ENCODE measurements at places on chromosomes 7 and 10. TPM values are rescaled to one million over a fixed set of nuclear protein-coding genes. Genes with fewer than 3 reads are reported as not detected.

- DNase-seq, result no peak
Observed at GRCh38 chr7:124940306-124940705, 10.7 kb upstream of the POT1 start.

Gene PRPS1L1
- polyA plus RNA-seq, result not detected

- no peak for DNase-seq
Observed at GRCh38 chr7:158494162-158494586, 93.4 kb downstream of the PTPRN2 start.

DNA sequence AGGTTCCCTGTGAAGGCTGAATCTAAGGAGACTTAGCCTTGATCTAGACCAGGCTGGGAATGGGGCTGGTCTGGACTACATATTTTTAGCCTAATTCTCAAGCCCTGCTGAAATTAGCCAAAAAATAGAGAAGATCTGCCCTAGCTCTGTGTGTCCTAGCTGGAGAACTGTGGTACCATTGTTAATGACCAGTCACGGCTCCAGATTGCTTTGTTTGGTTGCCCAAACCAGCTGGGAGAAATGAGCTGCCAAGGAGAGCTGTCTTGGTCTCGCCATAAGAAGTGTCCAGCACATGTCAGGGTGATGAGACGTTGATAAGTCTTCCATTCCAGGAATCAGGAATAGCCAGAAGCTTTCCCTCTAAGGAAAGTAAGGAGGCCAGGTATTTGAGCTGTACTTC lies 20.7 kb downstream of the GBX1 start:
- DNase-seq, result no peak

- no peak for DNase-seq
Observed at GRCh38 chr10:71203716-71204115, 8.7 kb upstream of the UNC5B start.

DNA sequence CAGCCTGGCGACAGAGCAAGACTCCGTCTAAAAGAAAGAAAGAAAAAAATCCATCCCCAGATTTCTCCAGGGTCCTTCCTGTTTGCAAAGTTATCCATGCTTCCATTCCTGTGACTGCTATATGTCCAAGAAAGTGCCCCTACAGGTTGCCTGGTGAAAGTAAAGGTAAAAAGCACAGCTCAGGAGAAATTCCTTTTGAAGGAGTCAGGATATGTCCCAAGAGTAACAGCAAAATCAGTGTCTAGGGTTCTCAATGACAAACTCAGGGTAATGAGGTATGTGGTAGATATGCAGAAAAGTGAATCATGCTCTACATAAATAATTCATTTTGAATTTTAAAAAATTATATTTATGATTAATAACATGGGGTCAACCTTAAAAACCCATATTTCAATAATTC lies 91.5 kb downstream of the CTTNBP2 start:
- DNase-seq, result no peak

- DNase-seq, result no peak
Observed at GRCh38 chr7:121797657-121798452, 75.1 kb upstream of the PTPRZ1 start.

GRCh38 chr7:28573651-28574301 lies 161.5 kb downstream of the CREB5 start:
- no peak for DNase-seq

DNA sequence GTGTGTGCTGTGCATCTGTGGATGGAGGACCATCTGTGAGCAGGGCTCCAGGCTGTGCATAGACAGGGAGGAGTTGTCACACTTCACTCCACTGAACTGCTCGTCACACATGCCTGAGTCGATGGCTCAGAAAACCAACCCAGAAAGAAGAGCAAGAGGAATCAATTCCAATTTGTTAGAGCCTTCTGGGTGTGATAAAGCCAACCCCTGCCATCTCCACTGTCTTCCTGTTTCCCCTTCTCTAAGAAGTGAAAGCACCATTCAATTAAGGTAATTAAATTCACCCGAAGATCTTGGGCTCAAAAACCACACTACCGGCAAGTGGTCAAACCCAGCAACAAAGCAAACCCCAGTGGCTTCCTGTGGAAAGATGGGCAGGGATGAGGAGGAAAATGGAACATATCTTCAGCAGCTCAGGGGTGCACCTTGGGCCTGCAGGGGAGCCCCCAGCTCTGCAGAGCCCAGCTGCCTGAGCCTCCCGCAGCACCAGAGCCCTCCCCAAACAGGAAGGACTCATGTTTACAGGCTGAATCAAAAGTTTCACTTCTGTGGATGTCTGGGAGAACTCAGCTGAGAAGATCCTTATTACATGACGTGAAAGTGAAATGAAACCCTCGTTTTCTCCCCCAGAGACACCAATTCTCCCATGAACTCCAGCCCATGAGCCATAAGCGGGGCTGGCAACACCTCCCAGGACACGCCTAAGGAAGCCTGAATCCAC lies 10.9 kb downstream of the C10orf71 start:
- no peak for DNase-seq

DNA sequence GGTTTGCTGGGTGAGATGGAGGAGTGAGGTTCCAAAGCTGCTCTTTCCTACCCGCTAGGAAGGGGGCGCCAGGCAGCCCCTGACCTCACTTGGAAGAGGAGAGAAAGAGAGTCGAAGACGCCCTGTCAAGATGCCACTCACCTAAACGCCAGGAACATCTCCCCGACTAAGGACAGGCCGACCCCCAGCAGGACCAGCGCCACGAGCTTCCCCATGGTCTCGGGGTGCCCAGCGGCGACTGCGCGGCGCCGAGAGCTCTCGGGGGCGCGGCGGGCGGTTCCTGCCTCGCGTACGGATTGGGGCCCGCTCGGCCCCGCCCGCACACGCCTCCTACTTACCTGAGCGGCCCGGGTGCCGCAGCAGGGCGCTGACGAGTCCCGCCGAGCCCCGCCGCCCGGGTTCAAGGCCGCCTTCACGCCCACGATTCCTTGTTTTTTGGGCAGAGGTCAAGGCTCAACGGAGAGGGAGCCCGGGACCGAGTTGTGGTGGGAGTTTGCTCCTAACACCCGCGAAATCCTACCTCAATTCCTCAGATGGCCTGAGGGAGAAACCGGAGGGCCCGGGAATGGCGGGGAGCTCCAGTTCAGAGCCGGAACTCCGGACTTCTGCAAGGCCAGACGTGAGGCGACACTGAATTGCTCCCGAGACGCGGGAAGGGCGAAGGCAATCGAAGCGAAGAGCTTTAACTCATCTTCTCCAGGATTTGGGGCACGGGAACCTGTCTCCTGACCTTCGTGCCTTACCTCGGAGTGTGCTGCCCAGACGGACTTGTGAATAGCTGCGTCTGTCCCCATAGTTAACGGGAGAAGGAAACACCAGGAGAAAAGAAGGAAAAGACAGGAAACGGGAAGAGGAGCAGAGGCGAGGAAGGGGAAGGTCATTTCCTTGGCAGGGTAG lies at the start of gene PON3:
Gene PON3 (minus strand): TSS at position 240 of the 897 bp plus-strand sequence. CDS start 25 bp downstream, at position 215.
- DNase-seq, result no peak

GRCh38 chr10:3622845-3623621 lies 162.0 kb downstream of the KLF6 start:
- no peak for DNase-seq

DNA sequence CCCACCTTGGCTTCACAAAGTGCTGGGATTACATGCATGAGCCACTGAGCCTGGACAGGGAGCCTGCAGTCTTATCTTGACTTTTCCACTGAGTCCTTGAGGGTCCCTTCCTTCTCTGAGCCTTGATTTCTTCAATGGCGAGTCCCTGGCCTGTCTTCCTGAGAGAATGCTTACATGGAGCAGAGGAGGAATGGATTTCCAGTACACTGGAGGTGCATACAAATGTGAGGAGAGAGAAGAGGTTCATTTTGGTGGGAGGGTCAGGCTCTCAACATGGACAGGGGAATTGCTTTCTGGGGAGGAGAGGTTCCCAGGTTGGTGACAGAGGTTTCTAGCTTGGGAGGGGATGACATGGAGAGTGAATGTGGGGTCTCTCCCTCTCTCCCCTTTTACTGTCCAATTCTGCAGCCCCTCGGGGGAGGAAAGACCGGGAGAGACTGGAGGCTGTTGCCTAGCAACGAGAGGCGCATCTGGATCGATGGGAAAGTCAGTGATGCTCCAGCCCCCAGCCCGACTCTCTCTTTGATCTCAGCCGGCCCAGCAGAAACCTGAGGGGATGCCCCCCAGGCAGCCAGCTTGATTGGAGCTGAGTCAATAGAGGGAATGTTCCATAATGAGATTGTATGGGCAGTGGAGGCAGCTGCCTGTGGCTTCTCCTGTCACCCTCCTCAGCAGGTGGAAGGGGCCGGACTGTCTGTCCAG lies 14.8 kb downstream of the SRRM3 start:
- DNase-seq, result no peak

GRCh38 chr10:11462071-11462470 lies 149.4 kb downstream of the USP6NL start:
- DNase-seq, result no peak

- DNase-seq, result no peak
Observed at GRCh38 chr10:89078724-89079672, 88.4 kb downstream of the FAS start.

GRCh38 chr10:117894339-117894738 lies 152.4 kb downstream of the RAB11FIP2 start:
- no peak for DNase-seq

Gene PARP12
- polyA plus RNA-seq, result 14.1 TPM

Gene VOPP1
- polyA plus RNA-seq, result 58.3 TPM

Gene ADAM22
- polyA plus RNA-seq, result 12.7 TPM

- DNase-seq, result no peak
Observed at GRCh38 chr10:117804470-117805011, 242.2 kb downstream of the RAB11FIP2 start.

- no peak for DNase-seq
Observed at GRCh38 chr7:148371280-148371937, 219.2 kb upstream of the C7orf33 start.

DNA sequence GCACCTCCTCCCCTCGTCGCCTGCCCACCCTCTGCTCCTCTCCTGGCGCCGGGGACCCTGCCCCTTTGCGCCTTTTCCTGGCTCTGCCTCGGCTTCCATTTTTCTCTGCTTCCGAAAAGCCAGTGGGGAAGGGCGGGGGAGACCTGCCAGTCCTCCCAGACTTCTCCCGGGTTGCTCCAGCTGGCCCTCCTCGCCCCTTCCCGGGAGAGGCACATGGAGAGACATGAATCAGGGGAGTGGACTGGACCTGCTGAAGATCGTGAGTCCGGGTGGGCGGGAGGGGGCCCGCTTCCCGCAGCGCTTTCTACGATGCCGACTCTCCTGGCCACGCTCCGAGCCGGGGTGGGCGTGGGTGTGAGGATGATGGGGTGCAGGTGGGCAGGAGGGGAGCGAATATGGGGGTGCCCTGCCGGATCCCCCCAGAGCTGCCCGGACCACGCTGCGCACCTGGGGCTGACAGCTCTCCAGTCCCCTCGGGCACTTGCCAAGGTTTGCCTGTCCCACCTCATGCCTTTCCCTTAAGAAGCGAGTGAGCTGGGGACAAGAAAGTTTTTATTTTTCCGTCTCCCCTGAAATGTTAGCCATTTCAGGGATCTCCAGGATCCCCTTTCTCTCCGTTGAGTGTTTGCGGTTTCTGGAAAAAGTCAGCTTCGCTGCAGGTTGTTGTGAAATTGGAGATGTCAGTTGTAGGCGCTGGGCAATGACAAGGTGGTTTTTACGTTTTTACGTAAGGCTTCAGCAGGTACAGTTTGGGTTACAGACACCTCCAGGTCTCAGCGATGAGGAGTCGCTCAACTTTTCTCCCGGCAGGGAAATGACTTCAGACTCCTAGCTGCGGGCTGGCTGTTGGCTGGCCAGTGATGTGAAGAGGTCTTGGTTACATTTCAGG lies 977 bp downstream of the CACNB2 start:
- no peak for DNase-seq

Gene SFRP5
- 0.20 TPM for polyA plus RNA-seq

Gene DHX32
- 26.8 TPM for polyA plus RNA-seq

DNA sequence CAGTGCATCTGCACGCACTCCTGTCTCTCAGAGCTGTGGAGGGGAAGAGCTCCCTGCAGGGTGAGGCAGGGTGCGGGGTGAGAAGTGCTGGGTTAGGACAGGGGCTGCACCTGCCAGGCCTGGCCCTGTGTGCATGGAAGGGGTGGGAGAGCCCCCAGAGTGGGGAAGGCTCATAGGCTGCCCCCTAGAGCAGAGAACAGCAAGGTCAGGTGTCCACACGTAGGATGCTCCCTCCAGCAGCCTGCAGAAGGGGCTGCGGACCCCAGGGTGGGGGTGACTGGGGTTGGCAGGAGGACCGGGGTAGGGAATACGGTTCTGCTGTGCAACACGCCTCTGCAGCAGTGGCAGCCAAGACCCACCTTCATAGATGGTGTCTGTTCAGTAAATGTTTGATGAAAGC lies 208.6 kb downstream of the PTPRN2 start:
- DNase-seq, result no peak

DNA sequence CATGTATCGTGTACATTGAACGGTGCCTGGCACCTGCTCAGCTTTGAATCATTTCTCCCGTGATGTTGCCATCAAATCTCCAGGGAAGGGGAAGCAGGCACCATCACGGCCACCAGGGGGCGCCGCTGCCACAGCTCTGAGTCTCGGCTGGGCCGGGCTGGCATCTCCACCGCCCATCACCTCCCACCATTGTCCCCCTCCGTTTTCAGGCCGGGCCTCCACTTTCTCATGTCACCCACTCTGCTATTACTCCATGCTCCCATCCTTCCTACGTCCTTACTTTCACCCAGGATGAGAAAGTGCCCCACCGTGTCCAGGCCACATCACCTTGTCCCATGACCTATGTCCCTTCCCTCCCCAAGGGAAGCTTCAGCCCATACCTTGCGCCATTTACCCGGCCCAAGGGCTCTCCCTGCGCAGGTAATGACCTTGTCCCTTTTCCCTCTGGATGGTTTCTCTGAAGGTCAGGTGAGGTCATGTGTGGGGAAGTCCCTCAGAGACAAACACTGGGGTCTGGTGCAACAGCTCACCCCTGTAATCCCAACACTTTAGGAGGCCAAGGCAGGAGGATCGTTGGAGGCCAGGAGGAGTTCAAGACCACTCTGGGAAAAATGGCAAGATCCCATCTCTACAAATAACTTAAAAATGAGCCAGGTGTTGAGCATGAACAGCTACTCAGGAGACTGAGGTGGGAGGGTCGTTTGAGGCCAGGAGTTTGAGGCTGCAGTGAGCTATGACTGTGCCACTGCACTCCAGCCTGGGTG lies 31.8 kb upstream of the OCM2 start:
- DNase-seq, result peak; percentile 16

Gene STEAP4
- 0.19 TPM for polyA plus RNA-seq

Gene PSMC2
- polyA plus RNA-seq, result 129 TPM

GRCh38 chr10:4257939-4258465 lies 473.0 kb upstream of the KLF6 start:
- DNase-seq, result no peak

GRCh38 chr7:111098011-111098925 lies 7.3 kb downstream of the LRRN3 start:
- no peak for DNase-seq

- no peak for DNase-seq
Observed at GRCh38 chr10:31708474-31708873, 220.2 kb downstream of the ARHGAP12 start.

DNA sequence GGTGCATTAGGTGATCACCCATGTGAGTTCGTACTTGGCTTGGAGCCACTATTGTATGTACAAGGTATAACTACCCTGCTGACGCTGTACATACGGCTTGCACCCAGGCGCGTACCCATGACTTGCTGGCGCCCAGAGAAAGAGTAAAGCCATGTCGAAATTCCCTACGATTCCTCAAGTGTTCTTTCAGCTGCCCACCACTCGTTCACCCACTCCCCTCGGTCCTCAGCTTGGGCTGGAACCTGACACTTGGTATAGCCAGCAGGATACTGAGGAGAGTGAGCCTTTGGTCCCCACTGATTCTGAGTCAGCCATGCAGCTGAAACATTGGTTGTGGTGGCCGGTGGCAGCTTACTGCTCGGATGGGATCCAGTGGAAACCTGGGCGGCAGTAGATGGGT lies 241.5 kb downstream of the CACNA2D1 start:
- DNase-seq, result no peak

- DNase-seq, result no peak
Observed at GRCh38 chr10:132776821-132777220, 9.1 kb downstream of the NKX6-2 start.

Gene PLEKHS1
- 0.05 TPM for polyA plus RNA-seq
